Dermis blood vessel endothelial cell (primary cell): ENCODE measurements at places on chromosomes 11 and 22. TPM values are rescaled to one million over a fixed set of nuclear protein-coding genes. Genes with fewer than 3 reads are reported as not detected.

DNA sequence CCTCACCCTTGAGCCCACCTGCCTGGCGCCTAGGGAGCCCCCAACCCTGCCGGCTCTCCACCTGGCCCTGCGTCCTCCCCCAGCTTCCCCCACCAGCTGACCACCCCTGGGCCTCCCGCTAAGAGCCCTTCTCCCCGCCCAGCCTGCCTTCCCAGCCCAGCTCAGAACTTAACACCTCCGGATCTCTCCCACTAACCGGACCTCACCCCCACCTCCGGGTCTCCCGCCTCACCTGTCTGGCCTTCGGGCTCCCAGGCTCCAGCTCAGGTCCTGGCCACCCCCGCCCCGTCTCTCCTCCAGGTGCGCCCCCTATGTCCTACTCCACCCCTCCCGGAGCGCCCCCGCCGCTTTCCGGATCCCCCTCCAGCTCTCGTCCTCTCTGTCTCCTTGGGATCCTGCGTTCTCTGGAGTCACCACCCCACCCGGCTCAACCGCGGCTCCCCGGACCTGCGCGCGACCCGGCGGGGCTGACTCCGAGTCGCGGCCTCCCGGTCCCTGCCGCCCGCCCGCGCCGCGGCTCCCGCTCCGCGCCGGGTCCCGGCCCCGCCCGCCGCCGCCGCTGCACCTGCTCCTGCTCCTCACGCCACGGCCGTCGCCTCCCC, at the start of gene KCNJ11:
TSS of gene KCNJ11 (minus strand) at position 51 of the 602 bp plus-strand sequence. CDS start 568 bp downstream, outside the sequence.
- DNase-seq = no peak

- no peak for DNase-seq
Observed at GRCh38 chr22:36955691-36956090, 42.3 kb downstream of the CSF2RB start.

DNA sequence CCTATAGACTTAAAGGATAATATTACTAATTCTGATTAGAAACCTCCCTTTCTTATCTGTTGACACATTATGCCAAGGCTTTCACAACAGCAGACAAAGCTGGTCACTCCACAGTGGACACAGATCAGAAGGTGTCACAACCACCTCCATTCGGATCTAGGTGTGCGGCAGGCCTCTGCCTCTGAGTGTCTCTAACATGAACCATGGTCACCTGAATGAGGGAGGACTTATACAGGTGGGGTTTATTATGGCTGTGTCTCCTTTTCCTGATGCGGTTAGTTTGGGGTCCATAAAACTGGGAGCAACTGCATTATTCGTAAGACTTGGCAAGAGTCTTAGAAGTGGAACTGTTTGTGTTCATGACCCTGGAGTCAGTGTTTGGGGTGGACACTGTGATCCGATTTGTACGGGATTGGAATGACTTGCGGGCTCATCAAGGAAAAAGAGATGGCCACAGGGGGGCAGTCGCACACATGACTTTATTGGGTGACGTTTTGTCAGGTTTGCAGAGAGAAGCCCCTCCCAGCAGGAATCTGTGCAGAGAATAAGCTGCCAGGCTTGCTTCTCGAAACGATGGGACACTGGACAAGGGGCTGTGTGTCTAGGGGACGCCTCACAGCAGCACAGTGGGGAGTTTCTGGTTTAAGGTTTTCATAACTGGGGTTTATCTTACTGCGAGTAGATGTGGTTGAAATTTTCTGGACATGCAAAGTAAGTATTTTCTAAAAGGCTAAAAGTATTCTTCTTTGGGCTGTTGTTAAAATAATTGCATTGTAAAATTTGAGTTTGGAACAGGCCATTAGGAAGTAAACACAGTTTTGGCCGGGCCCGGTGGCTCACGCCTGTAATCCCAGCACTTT, 90.6 kb downstream of the GAB4 start:
- DNase-seq = peak; percentile 80

DNA sequence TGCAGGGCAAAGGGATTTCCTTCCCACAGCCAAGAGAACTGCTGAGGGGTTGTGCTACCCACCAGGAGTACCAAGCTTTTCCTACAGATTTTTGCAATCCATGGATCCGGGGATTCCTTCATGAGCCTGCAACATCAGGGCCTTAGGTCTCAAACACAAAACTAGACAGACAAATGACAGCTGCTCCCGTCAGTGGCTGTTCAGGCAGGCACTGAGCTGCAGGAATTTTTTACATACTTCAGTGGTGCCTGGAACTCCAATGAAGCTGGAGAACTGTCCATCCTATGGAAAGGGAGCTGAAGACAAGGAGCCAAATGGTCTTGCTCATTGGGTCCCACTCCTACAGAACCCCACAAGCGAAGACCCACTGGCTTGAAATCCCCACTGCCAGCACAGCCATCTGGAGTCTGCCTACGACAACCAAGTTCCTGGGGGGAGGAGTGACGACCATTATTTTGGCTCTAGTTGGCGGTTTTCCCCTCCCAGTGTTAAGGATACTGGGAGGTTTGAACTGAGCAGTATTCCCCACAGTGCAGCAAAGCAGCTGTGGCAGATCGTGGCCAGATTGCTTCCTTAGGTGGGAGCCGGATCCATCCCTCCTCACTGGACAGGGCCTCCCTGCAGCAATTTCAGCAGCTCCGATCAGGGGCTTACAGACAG, 157.7 kb upstream of the TMEM45B start:
- DNase-seq = no peak

GRCh38 chr11:61814958-61815789, 1.6 kb downstream of the FADS1 start:
- DNase-seq = peak; percentile 99

GRCh38 chr22:26629988-26630761, 8.4 kb downstream of the CRYBA4 start:
- DNase-seq = peak; percentile 66

GRCh38 chr22:41642331-41643110, 21.4 kb downstream of the XRCC6 start:
- no peak for DNase-seq

GRCh38 chr22:23402275-23403151, 177.6 kb downstream of the IGLL1 start:
- peak; percentile 70 for DNase-seq

DNA sequence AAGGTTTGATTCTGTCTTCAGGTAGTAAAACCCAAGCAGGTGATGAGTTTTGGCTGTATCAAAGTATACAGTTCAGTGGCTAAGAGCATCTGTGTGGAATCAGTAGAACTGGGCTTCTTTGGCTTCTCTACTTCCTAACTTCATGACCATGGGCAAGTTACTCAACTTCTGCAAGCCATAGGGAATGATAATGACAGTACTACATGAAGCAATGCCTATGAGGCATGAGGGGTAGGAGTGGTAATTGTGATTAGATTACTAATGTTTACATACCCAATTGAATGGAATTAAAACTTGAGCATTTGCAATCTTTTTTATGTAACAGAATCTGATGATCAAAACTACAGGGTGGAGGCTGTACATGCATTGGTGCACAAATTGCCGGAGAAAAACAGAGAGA, 164.3 kb downstream of the PGR start:
- DNase-seq = no peak

DNA sequence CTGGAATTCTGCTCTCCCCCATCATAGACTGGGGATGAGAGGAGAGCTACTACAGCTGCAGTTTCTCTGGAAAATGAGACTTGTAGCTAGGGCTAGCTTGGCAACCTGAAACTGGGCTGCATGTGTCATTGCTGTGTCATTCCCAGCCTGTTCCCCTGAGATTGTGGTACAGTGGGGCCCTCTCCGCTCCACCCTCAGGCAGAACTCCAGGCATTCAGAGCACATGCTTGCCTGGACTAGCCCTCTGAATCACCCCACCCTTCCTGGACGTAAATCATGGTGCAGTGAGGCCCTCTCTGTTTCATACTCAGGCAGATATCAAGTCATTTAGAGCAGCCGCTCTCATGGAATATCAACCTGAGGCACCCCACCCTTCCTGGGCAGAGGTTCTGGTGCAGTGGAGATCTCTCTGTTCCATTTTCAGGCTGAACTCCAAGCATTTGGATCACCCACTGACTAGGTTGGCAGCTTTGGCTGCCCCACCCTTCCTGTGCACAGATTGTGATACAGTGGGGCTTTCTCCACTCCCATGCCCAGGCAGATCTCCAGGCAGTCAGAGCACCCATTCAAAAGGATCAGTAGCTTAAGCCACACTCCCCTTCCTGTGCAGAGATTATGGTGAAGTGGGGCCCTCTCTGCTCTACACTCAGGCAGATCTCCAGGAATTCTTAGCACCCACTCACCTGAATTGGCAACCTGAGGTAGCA, 274.4 kb downstream of the C11orf87 start:
- DNase-seq = no peak

DNA sequence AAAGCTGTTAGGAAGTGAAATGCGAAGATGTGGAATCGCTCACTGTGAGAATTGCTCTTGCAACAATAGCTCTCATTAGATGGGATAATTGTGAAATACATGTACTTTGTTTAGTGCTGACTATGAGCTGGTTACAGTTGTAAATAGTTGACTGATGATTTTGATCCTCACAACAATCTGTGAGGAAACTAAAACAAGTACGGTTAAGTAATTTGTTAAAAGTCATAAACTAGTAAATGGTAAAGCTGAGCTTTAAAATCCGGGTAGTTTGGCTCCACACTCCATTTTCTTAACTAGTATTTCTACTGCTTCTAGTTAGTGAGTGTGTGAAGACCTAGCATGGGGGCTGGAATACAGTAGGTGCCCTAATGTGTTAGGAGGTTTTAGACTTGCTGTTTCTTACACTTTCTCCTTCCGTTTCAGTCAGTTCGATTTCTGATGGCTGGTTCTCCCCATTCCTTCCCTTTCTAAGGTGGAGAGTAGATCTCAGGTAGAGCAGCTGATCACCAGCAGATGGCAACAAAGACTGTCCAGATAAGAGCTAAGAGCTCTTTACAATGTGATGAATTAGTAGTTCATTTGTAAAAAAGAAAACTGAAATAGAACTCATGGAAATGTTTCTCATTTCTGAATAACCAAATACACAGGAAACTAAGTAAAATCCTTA, 16.3 kb upstream of the CYP2R1 start:
- peak; percentile 64 for DNase-seq

DNA sequence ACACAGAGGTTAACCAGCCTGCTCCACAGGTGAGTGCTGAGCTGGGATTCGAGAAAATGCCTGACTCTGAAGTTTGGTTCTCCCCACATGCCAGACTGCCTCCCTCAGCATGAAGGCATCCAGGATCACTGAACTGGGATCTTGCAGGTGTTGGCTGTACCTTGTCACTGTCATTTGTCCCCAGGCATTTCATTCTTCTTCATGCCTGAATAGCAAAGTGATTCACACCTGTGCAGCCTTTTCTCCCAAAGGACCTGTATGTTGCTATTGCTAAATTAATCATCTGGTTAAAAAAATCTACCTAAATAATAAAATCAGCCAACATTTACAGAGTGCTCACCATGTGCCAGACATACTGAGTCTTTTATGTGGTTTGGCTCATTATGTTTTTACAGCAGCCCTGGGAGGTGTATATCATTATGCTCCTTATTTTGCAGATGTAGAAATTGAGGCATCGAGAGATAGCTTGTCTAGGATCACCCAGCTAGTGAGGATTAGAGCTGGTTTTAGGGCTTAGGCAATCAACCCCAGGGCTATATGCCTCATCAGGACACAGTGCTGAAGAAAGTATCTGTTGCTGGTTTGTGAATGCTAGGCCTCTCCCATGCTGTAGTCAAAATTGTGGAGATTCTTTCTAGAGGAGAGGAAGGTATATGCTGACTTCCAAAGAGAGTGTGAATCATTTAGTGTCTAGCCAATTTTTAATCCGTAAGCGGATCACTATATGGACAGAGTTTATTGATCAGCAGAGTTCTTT, 204.4 kb downstream of the HIPK3 start:
- DNase-seq = no peak

- DNase-seq = no peak
Observed at GRCh38 chr11:2780850-2781407, 81.1 kb upstream of the KCNQ1OT1 start.

DNA sequence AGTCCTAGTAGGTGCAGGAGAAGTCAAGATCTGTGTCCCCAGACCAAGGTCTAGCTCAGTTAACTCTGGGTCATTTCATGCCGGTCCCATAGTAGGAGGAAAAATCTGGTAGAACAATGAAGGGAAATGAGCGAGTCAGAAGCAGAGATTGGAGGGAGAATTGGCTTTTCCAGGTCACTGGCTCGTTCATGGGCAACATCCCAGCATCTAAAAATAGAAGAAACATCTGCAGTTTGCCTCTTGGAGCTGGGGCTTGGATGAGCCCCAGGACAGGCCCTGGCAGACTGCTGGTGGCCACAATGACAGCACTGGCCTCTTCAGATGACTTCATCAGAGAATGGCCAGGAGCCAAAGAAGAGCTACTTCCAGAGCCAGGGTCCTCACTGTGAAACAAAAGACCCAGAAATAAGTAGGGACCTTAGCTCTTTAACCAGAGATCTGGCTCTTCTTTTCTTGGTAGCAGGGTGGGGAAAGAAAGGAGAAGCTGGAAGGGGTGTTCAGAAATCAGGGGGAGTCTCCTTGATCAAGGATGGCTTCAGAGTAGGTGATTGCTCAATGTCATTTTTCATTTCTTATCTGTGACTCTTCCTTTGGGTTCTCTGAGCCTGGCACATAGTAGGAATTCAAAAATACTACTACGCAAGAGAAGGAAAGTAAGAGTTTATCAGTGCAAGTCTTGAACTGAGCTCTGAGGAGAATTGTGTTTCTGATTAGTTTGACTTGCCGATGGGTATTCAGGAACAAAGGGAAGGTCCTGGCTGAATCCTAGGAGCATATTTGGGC, 102.6 kb downstream of the TMPRSS5 start:
- peak; percentile 50 for DNase-seq

DNA sequence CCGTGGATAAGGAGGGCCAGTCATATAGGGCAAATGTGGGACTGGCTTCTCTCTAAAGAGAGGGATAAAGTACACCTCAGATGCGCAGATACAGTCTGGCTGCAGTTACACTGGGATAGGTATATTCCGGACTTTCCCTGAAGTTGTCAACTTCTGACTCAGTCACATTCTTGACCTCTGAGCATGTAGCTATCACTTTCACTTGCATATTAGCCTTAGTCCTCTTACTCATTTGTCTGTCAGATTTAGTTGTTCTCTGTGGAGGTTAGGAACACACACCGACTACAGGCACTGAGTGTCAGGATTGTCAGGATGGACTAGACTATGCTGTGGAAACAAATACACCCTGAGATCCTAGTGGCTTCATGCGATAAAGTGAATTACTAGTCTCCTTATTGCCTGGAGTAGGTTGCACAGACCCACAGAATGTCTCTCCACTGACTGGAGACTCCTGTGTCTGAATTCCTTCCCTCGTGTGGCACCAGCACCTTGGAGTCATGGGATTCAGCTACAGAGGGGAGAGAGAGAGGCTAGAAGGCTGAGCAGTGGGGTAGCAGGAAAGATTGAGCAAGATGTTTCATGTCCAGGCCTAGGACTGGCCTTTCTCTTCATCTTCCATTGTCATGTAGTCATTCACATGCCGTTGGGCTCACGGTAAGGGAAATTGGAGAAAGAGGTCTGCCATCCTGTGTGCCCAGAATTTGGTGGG, 654.3 kb downstream of the NTM start:
- DNase-seq = peak; percentile 51

Gene OR51E2
- total RNA-seq = not detected in 2 replicates

Gene LARGE1
- 7.2 and 14.0 TPM in 2 replicates for total RNA-seq

Gene P2RX6
- under 0.01 TPM in 1 of 2 replicates, not detected in the other for total RNA-seq

Gene OR8H2
- total RNA-seq = not detected in 2 replicates

Gene LARGE2
- total RNA-seq = not detected in 2 replicates

Gene SLC22A12
- not detected in 2 replicates for total RNA-seq

Gene TRIM6
- total RNA-seq = 1.0 and 3.3 TPM in 2 replicates

Gene HSPB2
- not detected in 2 replicates for total RNA-seq

Gene MFNG
- total RNA-seq = 163 and 228 TPM in 2 replicates

Gene VSTM5
- total RNA-seq = 0.05 TPM in 1 of 2 replicates, not detected in the other

Gene OR8A1
- total RNA-seq = not detected in 2 replicates

Gene SUN2
- total RNA-seq = 186 and 260 TPM in 2 replicates
